ENCODE measurements at places on chromosomes 1 and 21.

DNA sequence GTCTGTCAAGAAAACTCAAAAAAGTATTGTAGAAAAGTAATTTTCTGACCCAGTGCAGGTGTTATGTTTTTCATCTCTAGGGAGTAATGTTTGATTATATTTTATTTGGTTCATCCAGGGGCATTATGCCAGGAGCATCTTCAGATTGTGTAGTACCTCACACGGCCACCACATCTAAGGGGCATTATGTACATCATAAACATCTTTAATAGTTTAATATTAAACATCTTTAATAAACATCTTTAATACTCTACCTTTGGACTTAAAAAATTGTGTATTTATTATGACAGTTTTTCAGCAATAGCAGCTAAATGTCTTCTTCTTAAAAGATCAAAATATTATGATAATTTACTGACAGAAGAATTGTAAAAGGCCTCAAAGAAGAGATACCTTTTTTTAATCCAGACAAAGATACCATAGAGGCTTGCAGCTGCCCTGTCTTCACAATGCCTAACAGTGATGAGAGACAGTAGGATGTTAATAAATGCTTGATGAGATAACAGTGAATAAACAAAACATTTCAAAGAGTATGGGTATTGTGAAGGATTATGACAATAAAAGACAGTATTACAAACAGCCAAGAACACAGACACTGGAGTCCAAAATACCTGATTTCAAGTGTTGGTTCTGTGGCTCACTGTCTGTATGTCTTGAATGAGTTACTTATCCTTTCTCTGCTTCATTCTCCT, 240.9 kb upstream of the ADGRL2 start:
- no peak for DNase-seq

GRCh38 chr1:25451908-25452307, 21.2 kb downstream of the MACO1 start:
- DNase-seq = no peak

GRCh38 chr1:184610876-184611595, 143.6 kb downstream of the EDEM3 start:
- DNase-seq = no peak

GRCh38 chr1:73948055-73948454, 249.9 kb downstream of the LRRIQ3 start:
- DNase-seq = no peak

- no peak for DNase-seq
Measured at GRCh38 chr1:225415307-225415706, 12.5 kb downstream of the LBR start.

GRCh38 chr1:53172426-53173128, 24.0 kb upstream of the CPT2 start:
- DNase-seq = no peak

DNA sequence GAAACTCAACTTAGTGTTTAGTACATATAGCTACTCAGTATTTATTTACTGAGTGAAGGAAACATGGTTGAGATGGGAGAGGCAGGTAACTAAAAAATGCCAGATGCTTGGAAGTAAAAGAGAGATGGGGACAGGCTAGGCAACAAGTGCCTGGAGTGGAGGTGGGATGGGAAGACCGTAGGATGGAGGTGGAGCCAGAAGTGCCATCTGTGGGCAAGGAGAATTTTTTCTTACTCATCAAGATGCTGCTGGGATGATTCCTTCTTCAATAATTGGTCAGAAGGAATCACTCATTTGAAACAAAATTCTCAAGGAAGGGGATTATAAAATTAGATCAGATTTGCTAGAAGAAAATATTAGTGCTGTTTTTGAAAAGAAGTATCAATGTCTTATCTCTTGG, 72.9 kb downstream of the IFI44 start:
- DNase-seq = no peak

GRCh38 chr1:78009836-78010235, 5.1 kb downstream of the DNAJB4 start:
- DNase-seq = no peak

DNA sequence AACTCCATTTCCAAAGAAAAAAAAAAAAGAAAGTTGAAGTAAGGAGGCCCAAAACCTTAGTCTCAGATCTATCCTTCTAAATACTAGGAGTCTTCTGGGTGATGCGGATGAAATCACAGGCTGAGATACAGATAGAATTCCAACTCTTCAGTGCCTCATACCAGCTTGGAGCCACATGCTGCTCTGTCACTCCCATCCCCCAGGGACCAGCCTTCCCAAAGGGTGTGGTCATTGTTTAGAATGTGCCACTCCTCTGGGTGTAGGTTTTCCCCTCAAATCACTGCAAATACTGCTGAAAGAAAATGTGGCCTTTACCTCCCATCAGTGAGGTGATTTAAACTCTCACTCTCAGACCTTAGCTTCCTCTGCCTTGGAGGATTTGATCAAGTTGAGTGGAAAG, 112.9 kb downstream of the CDC7 start:
- no peak for DNase-seq

GRCh38 chr1:10031461-10031860, 1.3 kb upstream of the UBE4B start:
- DNase-seq = no peak

GRCh38 chr1:245990315-245991022, 516.6 kb downstream of the SMYD3 start:
- no peak for DNase-seq

DNA sequence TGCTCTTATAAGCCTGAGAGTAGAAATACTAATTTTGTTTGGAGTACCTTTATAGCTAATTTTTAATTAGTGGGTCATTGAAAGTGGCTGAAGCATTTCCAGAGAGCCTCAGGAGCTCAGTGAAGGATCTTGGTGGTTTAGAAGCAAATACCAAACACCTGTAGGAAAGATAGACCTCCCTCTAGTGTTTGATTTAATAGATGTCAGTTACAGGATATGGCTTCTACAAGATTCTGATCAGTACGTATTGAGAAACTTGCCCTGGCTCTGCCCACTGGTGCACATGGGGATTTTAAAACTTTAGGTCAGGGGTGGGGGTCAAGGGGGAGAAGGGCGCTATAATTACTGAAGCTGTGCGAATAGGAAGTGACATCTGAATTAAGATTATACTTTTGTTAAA, 122.2 kb downstream of the POU2F1 start:
- no peak for DNase-seq

GRCh38 chr1:72526926-72527325, 244.6 kb upstream of the NEGR1 start:
- no peak for DNase-seq

GRCh38 chr1:38332649-38333310, 286.2 kb upstream of the POU3F1 start:
- DNase-seq = no peak

DNA sequence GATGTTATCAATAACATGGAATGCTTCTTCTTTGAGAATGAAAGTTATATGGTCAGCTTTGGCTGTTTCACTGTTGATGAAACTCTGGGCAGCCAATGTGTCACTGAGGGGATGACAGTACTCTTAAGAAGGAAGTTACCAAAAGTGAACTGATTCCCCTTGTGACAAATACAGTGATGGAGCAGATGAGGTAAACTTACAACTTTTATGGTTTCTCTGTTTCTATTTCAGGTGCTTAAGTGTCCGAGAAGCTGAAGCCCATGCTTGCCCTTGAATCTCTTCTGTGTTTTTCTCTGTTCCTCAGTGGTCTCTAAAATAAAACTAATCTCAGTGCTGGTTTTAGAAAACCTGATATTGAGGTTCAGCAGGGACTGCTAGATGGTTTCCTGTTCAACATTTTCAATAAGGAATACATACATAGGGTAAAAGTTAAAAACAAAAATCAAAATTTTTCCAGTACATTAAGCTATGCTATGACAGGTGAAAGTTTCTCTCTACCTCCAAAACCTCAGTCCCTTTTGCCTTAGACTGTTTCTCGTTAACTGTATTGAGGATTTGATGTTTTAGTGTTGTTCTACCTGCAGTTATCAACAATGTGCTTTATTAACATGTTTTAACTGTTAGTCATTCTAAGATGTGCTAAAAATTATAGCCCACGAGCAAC, 454.4 kb upstream of the ADGRL4 start:
- DNase-seq = no peak

DNA sequence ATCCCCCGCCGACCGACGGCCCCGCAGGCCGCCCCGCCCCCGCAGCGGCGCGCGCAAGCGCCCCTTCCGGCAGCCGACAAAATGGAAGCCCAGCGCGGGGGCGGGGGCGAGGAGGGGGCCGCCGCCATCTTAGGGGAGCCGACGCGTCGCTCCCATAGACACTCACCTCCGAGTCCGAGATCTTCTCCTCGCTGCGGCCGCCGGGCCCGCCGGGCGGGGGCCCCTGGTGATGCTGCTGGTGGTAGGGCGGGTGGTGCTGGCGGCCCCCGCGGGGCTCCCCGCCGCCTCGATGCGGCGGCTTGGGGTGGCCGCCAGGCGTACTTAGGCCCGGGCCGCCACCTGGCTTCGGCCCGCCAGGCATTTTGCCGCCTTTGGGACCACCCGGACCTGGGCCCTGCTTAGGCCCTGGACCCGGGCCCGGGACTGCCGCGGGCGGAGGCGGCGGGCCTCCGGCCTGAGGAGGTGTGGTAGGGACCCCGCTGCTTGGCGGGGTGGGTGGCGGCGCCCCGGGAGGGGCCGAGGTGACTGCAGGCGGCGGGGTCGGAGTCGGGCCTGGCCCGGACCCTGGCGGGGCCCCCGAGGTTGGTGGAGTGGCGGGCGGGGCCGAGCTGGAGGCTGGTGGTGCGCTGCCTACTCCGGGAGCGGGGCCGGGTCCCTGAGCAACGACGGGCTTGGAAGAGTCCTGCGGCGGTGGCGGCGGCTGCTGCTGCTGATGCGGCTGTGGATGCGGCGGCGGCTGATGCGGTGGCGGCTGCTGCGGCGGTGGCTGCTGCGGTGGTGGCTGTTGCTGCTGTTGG, 691 bp downstream of the SFPQ start:
- DNase-seq = peak; percentile 91

- no peak for DNase-seq
Measured at GRCh38 chr1:90381598-90381997, 335.5 kb downstream of the BARHL2 start.

GRCh38 chr1:78650114-78650660, 556 bp downstream of the IFI44 start:
- no peak for DNase-seq

DNA sequence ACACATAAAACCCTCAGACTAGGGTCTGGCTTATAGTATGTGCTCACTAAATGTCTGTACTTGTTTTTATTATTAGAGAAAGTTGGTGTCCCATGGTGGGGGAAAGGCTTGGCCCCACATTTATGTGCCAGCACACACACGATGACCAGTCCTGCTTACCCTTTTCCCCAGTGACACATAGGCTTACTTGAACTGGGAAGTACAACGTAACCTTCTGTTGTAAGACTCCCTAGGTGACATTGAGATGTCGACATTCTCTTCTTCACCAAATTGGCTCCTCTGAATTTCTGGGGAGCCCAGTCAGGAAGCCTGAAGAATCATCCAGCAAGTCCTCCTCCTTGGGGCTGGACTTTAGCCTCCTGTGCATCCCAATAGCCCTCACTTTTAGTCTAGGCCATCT, 1.7 kb upstream of the MECR start:
- no peak for DNase-seq

DNA sequence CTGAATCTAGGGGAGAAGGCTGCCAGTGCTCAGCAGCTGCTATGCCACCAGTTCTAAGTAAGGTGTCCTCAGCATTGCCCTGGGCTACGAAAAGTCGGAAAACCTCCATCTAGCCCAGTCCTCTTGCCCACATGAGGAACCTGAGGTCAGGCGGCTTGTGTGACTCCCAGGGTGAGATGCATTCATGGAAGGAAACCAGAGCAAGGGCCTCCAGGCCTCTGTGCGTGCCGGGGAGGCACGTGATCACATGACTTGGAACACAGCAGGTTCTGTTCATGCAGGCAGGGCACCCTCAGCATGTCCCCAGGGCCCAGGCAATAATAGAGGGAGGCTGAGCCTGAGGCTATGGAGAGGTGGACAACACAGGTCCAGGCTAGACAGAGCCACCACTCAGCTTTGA, 312.5 kb upstream of the DUSP10 start:
- DNase-seq = no peak
